Lung (tissue), 17 donors: ENCODE measurements at places on chromosomes 2 and 18. TPM values are rescaled to one million over a fixed set of nuclear protein-coding genes. Genes with fewer than 3 reads are reported as not detected.
A peak's percentile ranks its signal among the peaks of the same experiment; 100 is the strongest.

The RNU2-63P gene
- polyA plus RNA-seq, result not detected

The ASPRV1 gene
- 1.1 TPM for polyA plus RNA-seq

- no peak for DNase-seq
Measured at GRCh38 chr2:237170020-237170419, 84.3 kb downstream of the COPS8 start.

The CTAGE1 gene
- not detected for polyA plus RNA-seq

The LYPD1 gene
- 1.2 TPM for polyA plus RNA-seq

The HOXD13 gene
- polyA plus RNA-seq, result not detected

DNA sequence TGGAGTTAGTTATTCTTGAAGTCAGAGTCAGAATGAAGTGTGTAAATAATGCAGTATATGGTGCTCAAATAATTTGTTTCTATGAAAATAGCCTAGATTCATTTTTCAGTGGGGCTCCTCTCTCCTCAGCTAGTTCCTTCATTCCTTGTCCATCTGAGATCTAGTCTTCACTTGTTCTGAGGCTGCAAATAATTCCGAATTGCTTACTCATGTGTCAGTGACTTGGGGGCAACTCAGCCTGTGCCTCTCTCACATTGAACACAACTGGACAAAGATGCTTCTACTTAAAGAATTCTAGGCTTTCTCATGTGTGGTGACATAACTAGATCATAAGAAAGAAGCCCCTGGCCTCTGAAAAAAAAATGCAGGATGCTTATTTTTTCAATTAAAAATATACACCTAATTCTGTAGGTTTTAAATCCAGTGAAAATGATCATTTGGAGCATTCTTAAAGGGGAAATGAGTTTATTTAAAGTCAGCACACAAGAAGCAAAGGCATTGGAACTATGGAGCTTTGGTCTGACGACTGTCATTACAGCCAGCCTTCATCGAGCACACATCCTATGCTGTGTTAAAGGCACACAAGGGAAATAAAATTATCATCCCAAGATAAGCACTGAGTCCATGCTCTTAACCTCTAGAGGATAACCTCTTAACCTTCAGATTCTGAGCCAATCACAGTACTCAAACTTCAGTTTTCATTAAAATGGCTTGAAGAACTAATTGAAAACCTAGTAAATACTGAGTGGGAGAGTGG lies 24.8 kb upstream of the SCN7A start:
- DNase-seq, result no peak

The PRSS56 gene
- not detected for polyA plus RNA-seq

The LONRF2 gene
- 0.38 TPM for polyA plus RNA-seq

GRCh38 chr2:239469106-239469960 lies 68.5 kb upstream of the HDAC4 start:
- DNase-seq, result no peak

DNA sequence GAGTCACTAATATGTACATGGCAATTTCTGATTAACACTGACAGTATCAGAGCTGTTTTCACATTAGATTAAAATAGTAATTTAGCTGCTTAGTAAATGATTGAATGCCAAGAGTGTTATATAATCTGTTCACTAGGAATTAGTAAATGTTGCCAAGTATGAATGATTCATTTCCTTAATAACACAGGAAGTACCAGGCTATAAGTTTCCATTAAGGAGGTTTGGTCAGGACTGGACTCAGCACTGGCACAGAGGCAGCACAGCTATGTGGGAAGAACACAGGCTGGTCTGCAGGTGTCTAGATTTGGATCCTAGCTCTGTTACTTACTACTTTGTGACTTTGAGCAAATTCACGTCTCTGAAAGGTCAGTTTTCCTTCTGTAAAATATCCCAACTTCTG lies 97.2 kb downstream of the TDRD15 start:
- no peak for DNase-seq

The RAX gene
- polyA plus RNA-seq, result 0.02 TPM

The SLC38A11 gene
- polyA plus RNA-seq, result 0.10 TPM

The ALLC gene
- 0.06 TPM for polyA plus RNA-seq

GRCh38 chr2:196725218-196725617 lies 74.3 kb downstream of the GTF3C3 start:
- DNase-seq, result no peak

GRCh38 chr2:225566798-225567197 lies 167.3 kb downstream of the NYAP2 start:
- no peak for DNase-seq

GRCh38 chr2:220034426-220035130 lies 407.1 kb downstream of the SLC4A3 start:
- no peak for DNase-seq

The LIMS4 gene
- 0.54 TPM for polyA plus RNA-seq

GRCh38 chr2:45836316-45836715 lies 184.8 kb downstream of the PRKCE start:
- no peak for DNase-seq

- peak; percentile 50 for DNase-seq
Measured at GRCh38 chr2:122643725-122644329, 888.4 kb downstream of the TSN start.

- no peak for DNase-seq
Measured at GRCh38 chr2:33013684-33014110, 66.9 kb downstream of the LTBP1 start.

The CD28 gene
- 0.14 TPM for polyA plus RNA-seq

GRCh38 chr2:158394453-158394852 lies 62.1 kb downstream of the CCDC148 start:
- no peak for DNase-seq

DNA sequence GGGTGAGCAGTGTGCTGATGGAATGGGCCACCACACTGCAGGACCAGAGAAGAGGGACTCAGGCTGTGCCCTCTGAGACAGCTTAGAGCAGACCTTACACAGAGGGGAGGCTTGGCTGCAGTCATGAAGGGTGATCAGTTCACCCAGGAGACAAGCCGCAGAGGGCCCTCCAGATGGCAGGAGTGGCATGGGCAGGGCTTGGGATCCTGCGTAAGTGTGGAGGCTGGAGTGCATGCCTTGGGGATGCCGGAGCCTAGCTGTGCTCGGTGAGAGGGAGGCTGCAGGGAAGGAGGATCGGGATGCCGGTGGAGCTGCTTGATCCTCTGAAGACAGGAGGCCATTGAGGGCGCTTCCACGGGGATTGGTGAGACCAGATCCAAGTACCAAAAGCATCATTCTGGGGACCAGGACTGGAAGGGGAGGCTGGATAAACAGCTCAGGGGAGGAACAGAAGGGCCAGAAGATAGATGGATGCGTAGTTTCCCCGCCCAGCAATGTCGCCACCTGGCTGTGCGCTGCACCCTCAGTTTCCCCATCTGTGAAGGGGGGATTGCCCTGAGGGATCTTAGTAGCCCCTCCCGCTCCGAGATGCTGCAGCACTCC lies 163.4 kb downstream of the INHBB start:
- no peak for DNase-seq

DNA sequence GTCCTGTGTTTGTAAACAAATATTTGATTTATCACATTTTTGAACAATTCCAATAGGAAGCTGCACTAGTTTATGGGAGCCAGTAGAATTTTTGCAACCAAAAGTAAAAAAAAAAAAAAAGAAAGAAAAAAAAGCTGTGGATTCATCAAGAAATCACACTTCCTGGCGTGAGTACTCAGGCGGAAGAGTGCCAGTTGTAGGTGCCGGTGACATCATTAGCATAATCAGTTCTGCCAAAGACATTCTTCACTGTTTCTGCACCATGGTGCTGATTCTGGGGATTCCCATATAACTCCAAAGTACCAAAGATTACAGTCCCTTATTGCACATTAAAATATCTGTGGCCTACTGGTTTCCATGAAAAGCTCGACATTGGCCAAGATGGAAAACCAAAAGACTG lies 32.8 kb downstream of the RAPGEF4 start:
- DNase-seq, result no peak

- DNase-seq, result peak; percentile 21
Measured at GRCh38 chr2:30178618-30179434, 32.0 kb downstream of the YPEL5 start.

GRCh38 chr2:85199698-85200097 lies 66.5 kb downstream of the TCF7L1 start:
- no peak for DNase-seq

The LINC00305 gene
- not detected for polyA plus RNA-seq
